CD4-positive, alpha-beta T cell treated with Interleukin-6 at 100 ng/mL for 8 hours (primary cell): ENCODE measurements at places on chromosomes 12 and 14.

DNA sequence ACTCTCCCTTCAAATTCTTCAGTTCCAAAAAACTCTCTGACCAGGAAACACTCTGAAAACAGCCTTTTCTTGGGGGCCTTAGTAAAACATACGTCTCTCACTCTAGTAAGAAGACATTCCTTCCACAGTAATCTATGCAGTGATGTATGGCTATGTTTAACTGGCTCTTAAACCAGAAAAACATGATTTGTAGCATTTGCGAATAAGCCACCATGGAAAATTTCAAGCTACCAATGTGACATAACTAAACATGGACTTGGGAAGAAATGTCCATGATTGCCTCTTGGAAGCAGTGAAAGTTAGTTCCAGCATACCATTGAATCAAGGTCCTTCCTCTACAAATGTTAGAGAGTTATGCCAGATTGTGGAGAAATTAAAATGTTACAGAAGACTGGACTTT is 121.5 kb upstream of the ATF7IP start:
- no peak for DNase-seq

DNA sequence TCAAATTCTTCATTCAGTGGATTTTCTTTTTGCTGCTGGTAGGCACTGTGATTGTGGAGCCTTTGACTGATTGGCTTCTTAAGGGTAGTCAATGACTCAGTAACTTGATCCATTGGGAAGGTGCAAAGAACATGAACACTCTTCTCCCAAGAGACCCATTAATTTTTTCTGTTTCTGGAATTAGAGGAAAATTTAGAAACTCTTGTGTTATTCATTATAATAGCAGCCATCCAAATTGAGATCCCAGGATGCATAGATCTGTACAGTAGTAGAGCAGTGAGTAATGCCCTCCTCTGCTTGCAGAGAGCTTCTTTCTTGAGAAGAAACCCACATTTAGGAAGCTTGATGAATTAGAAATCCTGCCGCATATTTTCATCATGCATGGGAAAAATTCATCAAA is 63.9 kb downstream of the MYRFL start:
- DNase-seq: no peak

DNA sequence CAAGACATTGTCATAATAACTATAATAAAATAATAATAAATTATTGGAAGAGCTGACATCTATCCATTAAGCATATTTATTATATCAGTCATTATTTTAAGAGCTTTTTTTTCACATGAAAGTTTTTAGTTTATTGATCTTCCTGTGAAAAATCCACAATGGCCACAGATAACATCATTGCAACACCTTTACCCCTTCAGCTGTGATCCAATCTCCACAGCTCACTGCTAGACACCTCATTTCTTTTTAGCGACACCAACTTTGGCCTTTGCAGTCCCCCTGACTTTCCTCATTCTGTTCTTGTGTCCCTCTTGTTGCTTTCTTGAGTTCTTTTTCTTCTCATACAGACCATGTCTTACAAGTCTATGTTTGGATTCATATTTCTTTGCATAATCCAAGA is 67.4 kb downstream of the STON2 start:
- DNase-seq: no peak

DNA sequence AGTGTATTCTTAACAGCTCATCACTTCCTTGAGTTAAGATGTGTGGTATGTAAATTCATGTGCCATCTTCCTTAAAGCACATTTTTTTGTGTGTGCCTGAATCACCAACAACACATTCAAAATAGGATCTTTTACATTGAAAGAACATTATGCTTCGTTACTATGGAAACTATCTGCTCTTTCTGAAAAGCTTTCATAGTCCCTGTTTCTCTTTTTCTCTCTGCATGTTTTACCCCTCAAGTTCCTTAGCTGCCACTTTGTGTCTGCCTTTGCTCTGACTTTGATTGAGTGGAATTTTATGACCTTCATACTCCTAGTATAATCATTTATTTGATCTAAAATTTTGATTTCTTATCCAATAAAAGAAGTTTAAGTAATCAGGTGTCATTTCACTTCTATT is 880.3 kb upstream of the FOXG1 start:
- no peak for DNase-seq

GRCh38 chr14:24863968-24864684 is 185.8 kb downstream of the STXBP6 start:
- DNase-seq: no peak

DNA sequence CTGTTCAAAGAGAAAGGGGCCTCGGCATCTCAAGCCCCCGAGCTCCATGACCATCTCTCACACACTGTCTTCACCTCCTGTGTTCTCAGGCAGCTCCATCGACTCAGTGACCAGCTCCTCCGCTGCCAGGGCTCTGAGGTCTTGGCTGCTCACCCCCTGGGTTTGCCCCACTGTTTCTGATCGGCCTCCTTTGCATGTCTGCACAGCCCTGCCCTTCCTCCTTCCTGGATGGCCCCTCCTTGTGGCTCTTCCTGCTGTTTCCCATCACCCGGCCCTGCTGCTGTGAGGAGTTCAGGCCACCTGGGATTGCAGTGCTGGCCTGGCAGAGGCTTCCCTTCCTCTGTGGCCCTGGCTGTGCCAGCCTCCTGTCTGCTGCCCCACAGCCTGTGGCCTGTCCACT is 38.1 kb upstream of the PIWIL1 start:
- DNase-seq: no peak

DNA sequence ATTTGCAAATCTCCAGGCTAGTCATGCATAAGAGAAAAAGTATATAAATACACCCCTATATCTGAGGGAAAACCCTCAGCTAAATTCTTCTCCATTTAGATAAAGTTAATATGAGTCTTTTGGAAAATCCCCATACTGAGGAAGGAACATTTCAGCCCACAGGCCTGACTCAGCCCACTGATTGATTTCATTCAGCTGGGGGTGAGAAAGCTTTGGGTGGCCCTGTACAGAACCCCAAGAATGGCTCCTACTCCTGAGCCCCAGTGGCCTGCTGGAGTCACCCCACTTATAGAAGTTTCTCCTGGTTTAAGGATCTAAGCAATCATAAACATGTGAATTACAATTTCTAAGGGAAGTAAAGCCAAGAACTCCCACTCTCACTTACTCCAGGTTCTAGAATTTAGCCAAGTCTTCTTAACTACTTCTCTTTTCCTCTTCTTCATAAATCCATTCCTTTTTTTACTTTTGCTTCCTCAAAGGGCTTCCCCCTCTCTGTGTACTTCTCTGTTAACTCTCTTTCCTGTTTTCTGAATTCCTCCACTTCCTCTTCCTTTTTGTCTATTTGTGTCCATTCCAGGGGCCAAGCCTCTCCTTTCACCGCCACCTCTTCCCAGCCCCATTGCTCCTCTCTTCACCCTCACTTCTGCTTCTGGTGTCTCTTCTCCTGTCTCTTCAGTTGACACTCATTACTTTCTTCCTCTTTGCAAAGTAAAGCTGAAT is 21.0 kb downstream of the RTN1 start:
- no peak for DNase-seq

GRCh38 chr14:23861666-23862065 is 91.9 kb upstream of the DHRS4 start:
- no peak for DNase-seq

- DNase-seq: peak; percentile 19
Measured at GRCh38 chr12:113222730-113223531, 1.7 kb downstream of the TPCN1 start.

- DNase-seq: no peak
Measured at GRCh38 chr14:64566651-64567122, 16.9 kb downstream of the PPP1R36 start.

GRCh38 chr12:15787778-15788177 is 1.4 kb downstream of the EPS8 start:
- DNase-seq: no peak

GRCh38 chr12:121981456-121981855 is 40.2 kb upstream of the BCL7A start:
- no peak for DNase-seq

DNA sequence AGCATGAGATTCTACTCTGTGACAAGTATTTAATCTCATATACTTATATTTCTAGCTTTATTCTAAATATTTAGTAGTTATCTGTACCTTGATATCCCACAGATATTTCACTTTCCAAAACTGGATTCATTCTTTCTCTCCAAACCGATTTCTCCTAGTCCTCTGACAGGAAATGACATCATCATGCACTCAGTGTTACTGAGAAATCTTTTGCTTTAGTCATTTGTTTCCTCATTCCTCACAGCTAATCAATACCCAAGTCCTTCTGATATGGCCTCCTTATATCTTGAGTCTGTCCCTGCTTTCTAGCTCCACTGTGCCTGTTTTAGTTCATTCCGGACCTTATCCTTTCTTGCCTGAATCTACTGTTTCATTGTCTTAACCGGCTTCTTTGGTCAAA is 39.4 kb upstream of the E2F7 start:
- no peak for DNase-seq

DNA sequence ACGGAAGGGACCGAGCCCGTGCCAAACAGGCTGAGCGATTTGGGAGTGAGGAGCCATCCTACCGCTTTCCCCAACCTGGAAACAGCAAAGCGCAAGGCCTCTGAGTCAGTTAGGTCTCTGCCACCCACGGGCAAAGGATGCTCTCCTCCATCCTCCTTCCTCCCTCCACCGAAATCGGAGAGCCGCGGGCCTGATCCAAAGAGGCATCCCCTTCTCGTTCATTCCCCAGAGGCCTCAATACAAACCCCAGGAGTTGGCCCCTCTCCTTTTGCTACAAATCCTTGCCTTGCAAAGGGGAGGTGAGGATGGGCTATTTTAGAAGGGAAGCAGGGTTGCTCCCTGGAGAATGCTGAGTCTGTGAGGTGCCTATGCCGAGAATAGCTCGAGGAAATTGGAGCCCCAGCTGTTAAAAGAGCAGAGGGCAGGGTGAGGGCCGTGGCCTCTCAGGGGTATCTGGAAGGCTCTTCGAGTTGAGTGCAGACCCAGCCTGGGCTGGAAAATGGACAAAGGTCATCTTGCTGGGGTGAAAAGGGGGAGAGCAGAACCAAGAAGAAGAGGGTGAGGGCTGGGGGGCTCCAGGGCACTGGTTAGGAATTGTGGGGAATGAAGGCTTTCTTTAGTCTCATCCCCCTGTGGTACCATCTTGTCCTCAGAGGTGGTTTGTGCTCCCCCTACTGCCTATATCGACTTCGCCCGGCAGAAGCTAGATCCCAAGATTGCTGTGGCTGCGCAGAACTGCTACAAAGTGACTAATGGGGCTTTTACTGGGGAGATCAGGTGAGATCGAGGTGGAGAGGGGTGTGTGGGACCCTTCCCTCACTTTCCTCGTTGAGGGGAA is 1.1 kb downstream of the TPI1 start:
- DNase-seq: no peak

GRCh38 chr14:104669697-104670096 is 19.7 kb upstream of the INF2 start:
- no peak for DNase-seq

GRCh38 chr14:75402867-75403413 is 24.9 kb upstream of the JDP2 start:
- no peak for DNase-seq

DNA sequence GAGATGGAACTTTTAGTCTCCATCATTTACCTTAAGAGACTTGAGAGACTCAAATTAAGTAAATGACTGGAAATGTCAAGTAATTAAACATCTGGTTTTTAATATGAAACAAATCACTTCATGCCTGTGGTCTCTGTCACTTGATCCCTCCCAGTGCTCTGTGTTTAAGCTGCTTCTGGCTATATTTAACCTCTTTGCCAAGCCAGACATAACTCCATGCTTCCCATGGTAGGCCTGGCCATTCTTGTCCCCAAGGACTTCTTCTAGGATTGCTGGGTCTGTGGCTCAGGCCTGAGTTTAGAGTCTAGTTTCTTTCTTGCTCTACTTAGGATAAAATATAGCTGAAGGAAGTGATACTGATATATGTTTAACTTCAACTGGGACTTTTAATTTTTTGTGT is 1013.6 kb downstream of the FLRT2 start:
- no peak for DNase-seq

DNA sequence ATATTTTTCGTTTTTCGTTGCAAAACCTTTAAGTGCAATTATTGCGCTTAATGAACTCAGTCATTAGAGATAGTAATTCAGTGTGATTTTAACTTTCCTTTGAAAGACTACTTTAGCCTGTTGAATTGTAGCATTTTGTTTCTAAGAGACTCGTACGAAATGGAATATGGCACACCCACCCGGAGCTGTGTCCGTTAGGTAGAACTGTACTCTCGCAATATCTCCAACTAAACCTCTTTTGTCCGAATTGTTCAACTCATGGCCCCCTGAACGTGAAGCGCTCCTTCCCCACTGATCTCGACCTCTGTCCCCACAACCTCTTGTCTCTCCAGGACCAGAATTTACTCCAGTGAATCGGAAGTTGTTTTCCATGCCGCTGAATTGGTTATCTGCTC is 800 bp downstream of the PCNX4 start:
- DNase-seq: no peak

DNA sequence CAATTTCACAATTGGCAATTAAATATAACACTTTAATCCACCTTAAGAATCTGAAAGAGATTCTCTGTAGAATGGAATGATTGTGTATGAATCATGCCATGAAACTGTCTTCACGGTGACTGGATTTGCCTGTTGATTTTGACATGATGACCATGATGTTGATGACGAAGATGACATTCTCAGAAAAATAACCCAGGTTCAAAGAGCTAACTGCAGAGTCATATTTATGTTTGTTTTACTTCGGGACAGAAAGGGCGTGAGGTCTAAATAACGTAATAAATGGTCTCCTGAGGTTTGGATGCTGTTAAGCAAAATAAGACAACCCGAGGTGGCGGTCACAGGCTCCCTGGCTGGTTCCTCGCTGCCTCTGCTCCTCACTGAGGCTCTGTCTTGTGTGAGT is 532.0 kb downstream of the TMEM121 start:
- DNase-seq: no peak

DNA sequence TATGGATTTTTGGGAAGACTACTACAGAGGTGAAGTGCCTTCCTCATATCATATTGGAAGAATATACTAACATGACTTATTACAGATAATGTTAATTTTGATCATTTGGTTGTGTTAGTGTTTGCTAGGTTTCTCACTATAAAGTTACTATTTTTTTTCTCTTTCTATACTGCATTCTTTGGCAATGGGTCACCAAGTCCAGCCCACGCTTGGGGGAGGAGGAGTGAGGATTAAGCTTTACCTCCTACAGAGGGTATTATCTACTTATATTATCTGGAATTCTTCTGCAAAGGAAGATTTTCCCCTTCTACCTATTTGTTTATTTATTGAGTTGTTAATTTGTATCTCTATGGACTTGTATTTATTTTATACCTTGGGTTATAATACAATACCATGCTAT is 31.5 kb downstream of the SCN8A start:
- no peak for DNase-seq

- DNase-seq: no peak
Measured at GRCh38 chr14:49545716-49546115, 40.5 kb downstream of the RPS29 start.

GRCh38 chr12:49331380-49332222 is 5.4 kb downstream of the C1QL4 start:
- no peak for DNase-seq

GRCh38 chr12:32240831-32241230 is 134.2 kb downstream of the BICD1 start:
- no peak for DNase-seq

GRCh38 chr12:88579161-88579517 is 1.1 kb downstream of the KITLG start:
- DNase-seq: no peak

- no peak for DNase-seq
Measured at GRCh38 chr14:83697099-83697498, 1832.8 kb upstream of the FLRT2 start.
